ENCODE measurements at places on chromosomes 7 and 10.

- DNase-seq: no peak
These were observed 3.0 kb upstream of the AOC1 start for GRCh38 chr7:150849204-150849775.

- DNase-seq: no peak
These were observed 84.1 kb downstream of the GNAI1 start for GRCh38 chr7:80218723-80219122.

- DNase-seq: peak; percentile 95
These were observed 743 bp upstream of the ZCCHC24 start for GRCh38 chr10:79445977-79446757.

- no peak for DNase-seq
These were observed 76.7 kb upstream of the ANLN start for GRCh38 chr7:36312915-36313334.

- no peak for DNase-seq
These were observed 168.8 kb upstream of the POT1 start for GRCh38 chr7:125098377-125098970.

DNA sequence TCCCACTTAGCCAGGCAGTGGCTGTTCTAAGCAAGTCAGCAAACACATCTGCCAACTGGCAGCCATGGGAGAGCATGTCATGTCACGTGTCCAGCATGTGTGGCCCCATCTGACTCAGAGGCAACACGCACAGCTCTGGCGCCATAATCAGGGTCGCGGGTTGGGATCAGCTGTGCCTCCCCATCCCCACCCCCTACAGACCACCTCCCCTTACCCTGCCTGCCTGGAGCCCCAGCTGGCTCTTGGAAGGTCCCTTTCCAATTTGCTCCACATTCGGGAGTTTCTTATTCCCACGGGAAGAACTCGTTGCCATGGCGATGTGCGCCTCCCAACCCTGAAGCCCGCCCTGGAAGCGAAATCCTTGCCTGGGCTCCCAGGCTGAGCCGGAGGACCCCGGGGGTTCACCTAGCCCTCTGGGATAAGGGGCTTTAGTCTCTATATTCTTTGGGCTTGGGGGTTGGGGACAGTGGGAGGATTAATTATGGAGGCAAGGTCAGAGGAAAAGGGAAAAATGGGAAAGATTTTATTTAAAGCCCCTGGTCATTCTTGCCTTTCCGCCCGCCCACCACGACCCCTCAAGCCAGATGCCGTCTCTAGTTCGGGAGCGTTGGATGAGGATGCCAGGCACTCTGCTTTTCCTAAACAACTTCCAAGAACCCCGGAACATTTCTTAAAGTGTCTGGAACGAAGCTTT lies 283.7 kb downstream of the ZEB1 start:
- DNase-seq: peak; percentile 69

DNA sequence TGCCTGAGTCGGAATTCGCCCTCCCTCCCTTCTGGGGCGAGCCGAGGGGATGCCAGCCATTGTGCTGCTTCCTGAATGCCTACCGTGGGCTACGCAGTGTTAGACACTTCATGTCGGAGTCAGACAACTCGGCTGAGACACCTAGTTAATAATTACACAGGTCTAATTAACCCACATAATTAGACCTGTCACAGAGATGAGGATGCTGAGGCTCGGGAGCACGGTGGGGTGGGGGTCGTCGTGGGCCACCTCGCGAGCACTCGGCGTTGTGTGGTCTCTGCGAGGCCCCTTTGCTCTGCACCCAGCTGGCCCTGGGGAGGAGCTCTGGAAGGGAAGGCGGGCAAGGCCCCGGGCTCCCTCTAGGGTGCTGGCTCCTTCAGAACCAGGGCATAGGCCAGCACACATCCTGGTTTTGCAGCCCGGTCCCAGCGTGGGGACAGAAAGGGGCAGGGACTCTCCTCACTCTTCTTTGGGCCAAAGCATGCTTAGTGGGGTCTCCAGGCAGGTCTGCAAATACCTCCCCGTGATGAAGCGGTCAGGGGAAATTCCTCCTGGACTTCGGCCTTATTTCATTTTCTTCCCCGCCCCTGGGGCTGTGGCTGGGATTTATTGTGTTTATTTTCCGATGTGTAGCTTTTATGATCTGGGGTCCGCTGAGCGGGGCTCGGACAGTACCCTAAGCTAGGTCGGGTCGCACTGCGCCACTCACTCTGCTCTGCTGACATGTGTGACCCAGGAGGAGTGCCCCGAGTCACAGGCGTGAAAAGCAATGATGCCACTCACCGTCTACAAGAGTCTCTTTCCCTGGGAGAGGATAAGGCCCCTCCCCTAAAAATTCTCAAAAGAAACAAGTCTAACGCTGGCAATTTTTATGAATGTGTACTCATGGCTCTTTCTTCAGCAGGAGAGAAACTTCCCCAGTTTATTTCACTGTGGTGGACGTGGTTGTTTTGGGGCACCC lies 4.9 kb upstream of the FOXL3 start:
- no peak for DNase-seq

DNA sequence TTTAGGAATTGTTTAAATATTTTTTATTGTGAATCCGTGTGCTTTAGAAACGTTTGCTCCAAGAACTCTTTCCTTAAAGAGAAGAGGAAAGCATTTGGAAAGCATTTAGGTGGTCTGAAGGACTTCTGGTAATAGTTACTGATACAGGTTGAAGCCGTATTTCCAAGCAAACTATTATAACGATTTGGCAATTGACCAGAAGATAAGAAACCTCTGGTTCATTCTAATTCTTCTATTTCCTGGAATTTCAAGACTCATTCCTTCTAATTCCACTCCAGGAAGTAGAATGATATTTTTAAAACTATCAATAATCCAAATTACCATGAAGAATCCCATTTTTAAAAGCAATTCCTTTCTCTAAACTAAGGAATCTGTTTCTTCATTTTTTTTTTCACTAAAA lies 158.9 kb upstream of the AGR3 start:
- DNase-seq: no peak

GRCh38 chr7:132571970-132572369 lies 4.3 kb downstream of the PLXNA4 start:
- DNase-seq: no peak

DNA sequence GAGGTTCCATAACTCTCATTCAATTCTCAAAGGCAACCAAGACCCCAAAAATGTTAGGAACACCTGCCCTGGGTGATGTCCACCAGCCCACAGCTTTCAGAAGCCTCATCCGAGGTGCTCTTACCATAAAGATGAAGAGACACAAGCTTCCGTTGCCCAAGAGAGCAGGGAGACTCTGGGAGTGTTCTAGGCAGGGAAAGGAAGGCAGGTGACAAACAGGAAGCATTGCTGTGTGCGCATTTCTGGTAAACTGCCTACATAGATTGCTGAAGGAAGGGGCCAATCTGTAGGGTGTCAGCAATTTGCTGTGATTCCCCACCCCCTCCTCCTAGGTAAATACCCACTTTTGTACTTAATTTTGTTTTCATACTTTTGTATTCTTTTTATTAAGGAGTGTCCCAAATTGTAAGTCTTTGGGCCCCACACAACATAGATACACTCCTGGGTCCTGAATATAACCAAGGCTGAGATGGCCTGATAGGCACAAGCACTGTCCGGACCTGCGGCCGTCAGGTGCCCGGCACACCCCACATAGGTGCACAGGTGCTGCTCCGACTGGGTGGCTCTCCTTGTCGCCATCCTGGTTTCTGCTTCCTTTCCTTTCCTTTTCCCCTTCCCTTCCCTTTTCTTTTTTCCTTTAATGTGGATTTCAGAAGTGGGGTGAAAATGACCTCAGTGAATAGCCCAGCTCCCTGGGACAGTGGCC lies 51.4 kb upstream of the SMNDC1 start:
- DNase-seq: no peak

DNA sequence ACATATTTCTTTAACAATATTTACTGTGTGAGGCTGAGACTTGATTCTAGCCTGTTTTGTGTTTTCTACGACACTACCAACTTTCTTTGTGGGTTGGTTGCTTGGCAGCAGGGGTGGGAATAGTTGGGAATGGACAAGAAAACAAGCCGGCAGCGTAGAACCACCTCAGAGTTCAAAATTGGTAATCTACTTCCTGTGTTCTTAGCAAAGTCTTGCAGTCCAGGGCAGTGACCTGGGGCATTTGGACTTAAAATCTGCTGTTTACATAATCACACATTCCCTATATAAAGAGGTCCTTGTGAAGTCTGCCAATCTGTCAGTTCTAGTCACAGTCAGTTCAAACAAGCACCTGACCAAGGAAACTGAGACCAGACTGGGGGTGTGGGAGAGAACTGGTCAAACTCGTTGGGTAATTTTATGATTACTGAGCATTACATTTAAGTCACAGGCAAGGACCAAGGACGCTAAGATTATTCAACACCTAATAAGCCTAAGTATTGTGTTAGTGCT lies 167.9 kb downstream of the CPEB3 start:
- no peak for DNase-seq

GRCh38 chr10:122122493-122122892 lies 133.5 kb downstream of the TACC2 start:
- no peak for DNase-seq

DNA sequence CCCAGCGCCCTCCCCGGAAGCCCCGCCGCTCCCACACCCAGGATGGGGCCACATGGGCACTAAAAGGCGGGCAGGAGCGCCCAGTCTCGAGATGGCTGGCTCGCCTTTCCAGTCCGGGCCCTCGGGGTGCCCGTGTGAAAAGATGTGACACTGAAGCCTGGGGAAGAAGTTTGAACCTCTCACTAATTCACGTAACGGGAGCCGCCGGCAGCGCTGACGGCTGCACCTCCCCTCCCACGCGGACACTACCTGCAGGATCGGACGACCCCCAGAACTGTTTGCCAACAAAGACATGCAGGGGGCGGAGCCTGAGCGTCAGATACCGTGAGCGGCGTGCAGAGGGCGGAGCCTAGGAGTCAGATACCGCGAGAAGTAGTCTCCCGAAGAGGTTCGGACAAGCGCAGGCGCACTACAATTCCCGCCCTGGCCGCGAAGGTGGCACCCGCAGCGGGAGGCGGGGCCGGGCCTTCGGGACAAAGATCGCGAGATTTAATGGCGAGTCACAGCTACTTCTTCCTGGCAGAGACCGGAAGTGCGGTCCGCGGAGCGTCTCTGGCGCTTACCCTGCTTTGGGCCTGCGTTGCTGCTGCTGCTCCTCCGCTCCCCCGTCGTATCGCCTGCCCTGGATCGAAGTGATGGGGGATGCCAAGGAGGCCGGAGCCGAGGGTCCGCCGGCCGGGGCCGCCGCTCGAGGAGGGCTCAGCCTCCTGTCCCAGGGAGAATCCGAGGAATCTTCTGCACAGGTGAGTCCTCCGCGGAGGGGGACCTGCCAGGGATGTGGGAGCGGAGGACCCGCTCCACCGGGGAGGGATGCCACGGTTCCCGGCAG lies at the start of gene EDRF1:
EDRF1 (plus strand) TSS at position 537 of the 829 bp plus-strand sequence; CDS start at position 636, 99 bp downstream.
- DNase-seq: peak; percentile 99

DNA sequence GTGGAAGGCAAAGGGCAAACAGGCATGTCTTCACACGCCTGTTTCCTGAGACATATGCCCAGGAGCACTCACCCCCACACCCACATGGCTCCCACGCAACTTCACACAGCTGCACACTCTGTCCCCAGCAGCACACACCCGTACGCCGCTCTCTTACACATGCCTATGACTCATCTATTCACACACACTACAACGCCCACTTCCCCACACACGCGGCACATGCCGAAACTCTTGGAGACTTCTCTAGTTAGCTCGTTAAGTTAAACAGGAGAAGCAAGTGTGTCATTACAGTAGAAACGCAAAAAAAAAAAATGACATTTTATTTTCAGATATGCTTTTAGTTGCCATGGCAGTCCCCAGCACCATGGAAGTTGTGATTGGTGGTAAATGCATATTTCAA lies 6.7 kb downstream of the CALN1 start:
- DNase-seq: no peak

DNA sequence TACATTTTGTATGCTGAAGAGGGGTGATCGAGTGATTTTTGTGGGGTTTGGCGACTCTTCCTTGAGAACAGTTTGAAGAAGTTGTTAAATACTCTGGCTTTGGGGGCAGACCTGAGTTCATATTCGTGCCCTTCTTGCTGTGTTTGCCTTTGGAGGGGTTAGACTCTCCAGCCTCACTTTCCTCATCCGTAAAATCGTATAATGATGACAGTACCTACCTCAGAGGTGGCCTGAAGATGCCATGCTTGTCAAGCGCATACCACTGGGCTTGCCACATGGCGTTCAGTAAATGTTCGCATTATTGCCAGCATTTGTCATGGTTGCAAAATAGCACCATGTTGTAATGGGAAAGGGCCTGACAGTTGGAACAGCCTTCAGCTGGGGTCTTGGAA lies 1.3 kb downstream of the STK17A start:
- DNase-seq: no peak

DNA sequence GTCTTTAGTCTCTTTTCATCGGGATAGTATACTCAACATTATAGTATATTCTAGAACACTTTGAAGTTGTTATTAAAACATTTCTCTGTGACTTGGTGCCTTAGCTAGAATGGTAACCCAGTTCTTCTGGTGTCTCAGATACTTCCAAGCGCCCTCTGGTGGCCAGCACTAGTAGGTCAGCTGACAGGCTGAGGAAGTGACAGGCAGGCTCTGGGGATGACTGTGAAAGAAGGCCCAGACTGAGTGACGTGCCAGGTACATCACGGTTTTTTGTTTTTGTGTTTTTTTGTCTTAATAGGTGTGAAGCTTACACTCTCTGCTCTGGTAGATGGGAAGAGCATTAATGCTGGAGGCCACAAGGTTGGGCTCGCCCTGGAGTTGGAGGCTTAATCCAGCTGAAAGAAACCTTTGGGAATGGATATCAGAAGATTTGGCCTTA lies 5.1 kb downstream of the COMTD1 start:
- peak; percentile 89 for DNase-seq

DNA sequence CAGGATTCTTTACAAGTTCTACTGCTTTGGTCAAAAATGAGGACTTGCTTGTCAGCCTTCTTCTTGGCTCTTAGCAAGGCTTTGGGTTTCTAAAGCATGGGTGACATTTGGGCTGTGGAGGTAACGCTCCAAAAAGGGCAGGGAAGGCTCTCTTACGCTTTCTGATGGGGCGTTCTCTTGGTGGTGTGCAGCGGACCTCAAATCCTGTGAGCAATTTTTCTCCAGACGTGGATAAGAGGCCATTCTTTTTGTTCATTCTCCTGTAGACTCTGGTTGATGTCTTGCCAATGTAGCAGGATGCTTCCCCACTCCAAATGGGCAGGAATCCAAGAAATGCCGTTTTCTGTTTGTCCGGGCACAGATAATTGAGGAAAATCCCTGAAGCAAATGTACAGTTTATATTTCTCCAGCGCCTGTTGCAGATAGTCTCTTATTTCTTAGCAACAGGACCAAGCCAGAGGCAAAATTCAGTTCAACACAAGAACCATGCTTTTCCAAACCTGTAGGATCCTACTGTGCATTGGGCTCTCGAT lies 138.4 kb upstream of the NFE2L3 start:
- DNase-seq: no peak
